MM.1S (cell line): ENCODE measurements at places on chromosomes 1 and 21.

DNA sequence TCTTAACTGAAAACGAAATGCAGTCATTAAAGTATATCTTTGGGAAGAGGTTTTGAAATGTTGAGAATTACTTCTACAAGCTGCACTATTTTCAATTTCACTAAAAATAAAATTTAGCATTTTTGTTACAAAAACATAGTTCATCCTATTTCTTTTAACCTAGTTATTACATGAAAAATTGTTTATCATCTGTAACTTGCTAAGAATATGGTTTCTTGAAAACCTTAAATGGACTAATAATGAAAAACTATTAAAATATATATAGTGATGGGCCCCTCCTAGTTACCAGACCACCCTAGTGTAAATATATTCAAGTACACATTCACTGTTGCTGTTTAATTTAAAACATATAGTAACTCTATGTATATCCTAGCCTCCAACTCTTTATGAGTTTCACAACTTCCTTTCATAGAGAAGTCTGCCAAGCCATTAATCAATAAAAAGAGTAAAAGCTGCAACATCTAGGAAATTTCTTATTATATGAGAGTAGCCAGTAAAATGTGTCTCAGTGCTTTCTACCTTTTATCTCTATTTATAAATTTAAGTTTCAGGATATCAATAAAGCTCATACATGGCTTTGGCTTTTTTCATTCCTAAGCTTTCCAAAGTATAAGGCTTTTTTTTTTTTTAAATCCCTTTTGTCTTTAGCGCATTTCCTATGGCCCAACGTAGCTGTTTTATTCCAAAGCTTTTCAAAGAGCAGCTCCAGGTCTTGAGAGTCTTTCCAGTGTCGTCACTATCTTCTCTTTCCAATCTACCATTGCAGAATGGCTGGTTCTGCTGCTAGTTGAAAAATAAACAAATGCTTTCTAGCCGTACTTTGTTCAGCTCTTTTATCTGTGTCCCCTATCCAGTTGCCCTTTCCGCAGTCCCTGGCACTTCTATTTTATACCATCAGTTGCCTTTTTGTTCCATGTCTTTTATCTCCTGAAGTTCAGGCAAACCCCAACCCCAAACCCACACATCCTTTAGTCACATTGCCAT lies 6.5 kb downstream of the IRF2BP2 start:
- no peak for DNase-seq

- no peak for DNase-seq
These were observed 16.2 kb upstream of the ZNF326 start for GRCh38 chr1:89978755-89979154.

DNA sequence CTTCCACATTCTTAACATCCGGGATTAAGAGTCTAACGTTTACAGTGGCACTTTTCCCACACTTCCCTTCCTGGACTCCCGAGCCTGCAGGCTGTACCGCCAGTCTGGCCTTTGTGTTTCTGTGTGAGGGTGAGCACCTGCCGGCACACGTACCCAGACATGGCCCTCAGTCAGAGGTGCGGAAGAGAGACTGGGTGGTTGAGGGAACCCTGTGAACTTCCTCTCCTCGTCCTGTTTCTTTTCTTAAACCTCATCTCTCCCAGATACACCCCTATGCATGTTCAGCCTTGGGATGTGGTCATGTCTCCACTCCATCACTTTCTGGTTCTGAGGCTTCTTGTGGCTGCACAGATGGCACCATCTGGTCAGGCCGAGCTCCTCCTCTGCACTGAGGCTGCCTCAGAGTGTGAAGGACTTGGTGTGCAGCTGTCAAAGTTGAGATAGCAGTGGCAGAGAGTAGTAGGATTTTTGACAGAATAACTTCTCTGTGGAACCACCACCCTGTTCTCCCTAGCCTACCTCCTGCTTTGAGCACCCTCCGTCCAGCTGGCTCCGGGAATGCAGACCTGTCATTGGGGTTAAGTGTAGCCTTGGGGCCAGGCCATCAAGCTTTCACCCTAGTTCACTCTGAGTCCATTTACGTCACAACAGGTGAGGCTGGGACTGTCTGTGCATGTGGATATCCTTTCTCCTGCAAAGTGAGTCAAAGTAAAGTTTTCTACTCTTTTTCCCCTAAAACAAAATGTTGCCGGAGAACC lies 31.4 kb downstream of the VASH2 start:
- DNase-seq, result no peak

DNA sequence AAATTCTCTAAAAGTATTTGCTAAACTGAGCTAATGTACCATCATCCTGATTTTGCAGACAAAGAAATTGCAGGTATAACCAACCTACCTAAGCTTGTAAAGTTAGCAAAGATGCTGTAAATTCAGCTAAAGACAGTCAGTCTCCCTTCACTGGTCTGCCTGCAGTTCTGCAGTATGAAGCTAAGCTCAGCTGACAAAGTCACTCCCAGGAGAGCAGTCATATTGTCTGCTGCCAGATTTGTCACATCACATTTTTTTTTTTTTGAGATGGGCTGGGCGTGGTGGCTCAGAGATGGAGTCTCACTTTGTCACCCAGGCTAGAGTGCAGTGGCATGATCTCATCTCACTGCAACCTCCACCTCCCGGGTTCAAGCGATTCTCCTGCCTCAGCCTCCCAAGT lies 8.9 kb upstream of the CMPK1 start:
- DNase-seq, result no peak

DNA sequence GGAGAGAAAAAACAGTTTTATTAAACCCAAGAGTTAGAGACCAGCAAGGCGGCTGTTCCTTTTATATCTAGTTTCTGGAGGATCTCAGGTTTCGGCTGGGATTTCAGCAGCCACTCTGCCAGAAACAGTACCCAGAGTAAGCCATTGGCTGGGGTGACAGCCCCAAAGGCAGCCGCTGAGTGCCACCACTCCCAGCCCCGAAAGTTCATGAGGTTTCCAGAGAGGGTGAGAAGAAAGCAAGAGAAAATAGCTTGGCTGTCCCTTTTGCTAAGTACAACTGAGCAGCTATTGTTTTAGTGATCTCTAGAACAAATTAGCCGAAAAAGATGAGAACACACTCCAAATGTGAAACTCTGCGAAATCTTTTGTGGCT lies 1.2 kb downstream of the SH3BGR start:
- DNase-seq, result no peak

DNA sequence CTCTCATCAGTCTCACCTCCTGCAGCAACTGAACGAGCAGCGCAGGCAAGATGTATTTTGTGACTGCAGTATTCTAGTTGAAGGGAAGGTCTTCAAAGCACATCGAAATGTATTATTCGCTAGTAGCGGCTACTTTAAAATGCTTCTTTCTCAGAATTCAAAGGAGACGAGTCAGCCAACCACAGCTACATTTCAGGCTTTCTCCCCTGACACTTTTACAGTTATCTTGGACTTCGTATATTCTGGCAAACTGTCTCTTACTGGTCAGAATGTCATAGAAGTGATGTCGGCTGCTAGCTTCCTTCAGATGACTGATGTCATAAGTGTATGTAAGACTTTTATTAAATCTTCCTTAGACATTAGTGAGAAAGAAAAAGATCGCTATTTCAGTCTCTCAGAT lies 53.7 kb downstream of the ZBTB8A start:
- DNase-seq, result no peak

DNA sequence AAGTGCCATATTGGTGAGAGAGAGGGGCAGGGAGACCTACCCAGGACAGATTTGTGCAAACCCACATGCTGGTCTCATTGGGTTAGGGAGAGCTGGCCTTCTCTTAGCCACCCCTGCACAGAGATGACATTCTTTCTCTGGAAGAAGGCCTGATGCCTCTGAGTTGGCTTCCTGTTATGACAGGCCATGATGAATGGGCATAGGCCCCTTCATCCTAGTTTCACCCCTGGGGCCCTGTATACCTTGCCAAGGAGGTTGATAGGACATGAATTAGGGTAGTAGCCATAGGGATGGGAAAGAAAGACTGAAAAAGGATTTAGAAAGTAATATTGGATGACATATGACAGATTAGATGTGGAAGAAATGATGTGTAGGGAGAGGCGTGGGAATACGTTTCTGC lies 46.6 kb downstream of the TENT5C start:
- no peak for DNase-seq

DNA sequence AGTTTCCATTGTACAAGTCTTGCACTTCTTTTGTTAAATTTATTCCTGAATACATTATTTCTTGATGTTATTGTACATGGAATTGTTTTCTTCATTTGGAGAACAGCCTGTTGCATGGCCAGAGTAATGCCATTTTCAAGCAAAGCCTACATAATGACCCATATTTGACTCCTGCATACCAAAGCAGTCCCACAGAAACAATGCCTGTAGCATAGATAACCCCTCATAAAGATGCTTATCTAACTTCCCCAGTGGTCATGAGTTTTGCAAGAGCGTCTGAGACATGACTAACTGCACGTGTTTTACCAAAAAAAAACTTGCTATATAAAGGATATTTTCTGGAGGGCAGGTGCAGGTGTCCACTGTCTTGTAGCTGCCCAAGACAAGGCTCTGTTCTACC lies 30.3 kb upstream of the RLF start:
- no peak for DNase-seq

GRCh38 chr1:225635649-225636048 lies 17.3 kb downstream of the ENAH start:
- no peak for DNase-seq

DNA sequence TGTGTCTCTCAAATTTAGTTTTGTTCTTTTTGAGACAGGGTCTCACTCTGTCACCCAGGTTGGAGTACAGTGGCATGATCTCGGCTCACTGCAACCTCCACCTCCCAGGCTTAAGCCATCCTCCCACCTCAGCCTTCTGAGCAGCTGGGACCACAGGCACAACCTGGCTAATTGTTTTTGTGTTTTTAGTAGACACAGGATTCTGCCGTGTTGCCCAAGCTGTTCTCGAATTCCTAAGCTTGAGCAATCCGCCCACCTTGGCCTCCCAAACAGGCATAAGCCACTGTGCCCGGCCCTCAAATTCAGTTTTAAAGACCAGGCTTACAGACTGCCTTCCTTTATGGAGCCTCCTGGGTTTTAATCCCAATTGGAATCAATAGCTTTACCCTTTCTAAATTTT lies 83.7 kb upstream of the SELENON start:
- DNase-seq, result no peak

DNA sequence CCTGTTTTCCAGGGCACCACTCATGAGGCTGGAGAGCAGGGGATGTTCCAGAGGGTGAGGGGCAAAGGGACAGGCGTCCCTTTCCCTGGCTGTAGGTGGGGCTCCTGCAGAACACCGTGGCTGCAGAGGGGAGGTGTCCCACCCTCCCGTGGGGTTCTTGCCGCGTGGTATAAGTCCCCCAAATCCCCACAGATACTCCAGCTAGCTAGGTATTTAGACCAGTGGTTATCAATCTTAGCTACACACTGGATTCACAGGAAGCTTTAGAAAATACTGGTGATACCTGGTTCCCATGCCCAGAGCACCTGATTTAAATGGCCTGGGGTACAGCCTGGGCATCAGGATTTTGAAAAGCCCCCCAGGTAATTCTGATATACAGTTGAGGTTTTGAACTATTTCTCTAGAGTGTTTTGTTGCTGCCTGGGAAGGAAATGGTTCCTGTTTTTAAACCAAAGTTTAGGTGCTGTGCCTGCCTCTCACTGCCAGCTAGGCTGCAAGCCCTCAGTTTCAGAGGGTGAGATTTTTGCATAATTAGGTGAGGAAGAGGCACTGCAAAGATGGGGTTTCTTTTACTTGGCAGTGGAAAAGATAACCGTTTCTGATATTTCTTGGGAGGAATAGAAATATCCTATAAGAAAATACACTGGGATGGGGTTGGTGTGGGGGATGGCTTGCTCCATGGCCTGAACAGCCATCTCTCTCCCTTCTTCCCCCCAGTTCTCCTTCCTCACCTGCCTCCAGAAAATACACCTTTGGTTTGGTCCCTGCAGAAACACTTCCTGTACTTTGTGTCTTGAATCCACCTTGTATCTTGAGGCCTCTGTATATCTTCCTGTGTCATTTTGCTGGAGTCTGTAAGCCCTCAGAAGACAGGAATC lies 51.7 kb downstream of the RASSF5 start:
- peak; percentile 73 for DNase-seq

DNA sequence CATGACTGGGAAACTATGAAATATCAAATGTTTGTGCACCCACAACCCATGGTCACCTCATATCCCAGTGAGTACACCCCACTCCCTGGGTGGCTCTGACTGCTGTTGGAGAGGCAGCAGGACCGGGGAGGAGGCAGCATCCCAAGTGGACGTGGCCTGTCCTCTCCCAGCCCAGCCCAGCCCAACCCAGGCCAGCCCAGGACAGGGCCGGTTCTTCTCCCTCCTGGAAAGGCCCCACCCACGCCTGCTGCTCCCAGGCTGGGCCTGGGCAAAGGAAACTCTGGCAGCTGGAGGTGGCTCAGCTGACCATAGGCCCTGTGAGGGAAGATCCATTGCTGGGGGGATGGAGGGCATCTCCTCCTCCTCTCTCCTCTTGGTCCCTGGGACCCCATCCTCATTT lies 19.1 kb downstream of the MATN1 start:
- no peak for DNase-seq

DNA sequence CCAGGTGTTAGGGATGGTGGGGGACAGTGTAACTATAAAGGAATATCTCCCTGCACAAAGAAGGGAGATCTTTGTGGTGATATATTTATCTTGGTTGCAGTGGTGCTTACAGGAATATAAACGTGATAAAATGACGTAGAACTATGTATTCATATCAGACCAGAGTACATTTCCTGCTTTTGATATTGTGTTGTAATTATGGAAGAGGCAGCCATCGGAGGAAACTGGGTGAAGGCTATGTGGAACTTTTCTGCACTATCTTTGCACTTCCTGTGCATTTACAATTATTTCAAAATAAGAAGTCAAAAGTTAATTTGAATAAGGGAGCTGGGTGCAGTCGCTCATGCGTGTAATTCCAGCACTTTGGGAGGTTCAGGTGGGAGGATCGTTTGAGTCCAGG lies 37.6 kb downstream of the NDUFS5 start:
- DNase-seq, result no peak

DNA sequence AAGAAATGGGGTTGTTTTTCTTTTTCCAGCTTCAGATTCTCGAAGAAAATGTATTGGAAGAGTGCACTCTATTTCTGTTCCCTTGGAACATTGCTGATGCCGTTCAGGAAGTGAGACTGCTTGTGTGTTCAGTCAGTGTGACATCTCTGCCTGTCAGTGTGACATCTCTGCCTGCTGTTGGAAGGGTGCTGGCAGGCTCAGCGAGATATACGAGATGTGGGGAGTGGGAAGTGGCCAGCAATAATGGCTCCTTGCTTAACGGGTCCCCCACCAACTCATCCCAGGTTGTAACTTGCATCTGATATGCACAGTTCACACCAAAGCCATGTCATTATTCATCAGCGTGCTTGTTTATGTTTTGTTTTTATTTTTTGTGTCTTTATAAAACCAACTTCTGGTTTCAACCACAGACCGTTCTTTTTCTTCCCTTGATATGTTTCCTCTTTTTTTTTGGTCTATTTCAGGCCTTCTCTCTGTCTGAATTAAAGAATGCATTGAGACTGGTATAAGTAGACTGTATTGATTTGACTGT lies 145.4 kb downstream of the GALNT2 start:
- peak; percentile 51 for DNase-seq

DNA sequence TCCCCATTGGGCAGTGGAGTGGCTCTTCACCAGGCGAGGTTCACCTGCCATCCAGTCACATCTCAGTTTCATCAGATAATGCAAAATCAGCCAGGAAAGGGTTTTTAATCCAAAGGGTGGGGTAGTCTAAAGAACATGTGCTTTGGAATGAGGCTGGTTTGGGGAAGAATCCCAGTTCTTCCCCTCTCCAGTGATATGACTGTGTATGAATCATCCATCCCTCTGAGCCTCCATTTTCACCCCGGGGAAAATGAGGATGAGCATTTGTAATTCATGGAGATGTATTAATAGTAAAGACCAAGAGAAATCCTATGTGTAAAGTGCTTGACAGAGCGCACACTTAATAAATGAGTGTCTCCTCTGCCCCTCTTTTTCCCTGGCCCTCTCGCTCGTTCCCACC lies 215.1 kb upstream of the FGGY start:
- no peak for DNase-seq

GRCh38 chr1:15937706-15938168 lies 38.2 kb downstream of the ZBTB17 start:
- DNase-seq, result no peak
